ENCODE measurements at places on chromosomes 5 and 9.

DNA sequence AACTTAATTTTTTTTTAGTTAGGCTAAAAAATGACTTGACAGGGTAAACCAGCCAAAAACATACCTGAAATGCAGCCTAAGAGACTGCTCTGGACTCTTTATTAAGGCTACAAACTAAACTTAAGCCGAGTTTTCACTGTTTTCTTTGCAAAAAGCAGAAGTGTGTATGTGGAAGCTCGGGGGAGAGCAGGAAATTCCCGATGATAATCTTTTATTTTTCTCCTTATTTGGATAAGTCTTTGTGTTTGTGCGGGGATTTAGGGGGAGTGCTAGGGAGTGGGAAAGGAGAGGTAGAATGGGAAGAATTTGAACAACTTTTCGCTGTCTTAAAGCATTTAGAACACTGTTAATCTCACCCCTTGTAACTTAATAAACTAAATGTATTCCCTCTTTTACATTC, 30.7 kb upstream of the GPR21 start:
- DNase-seq: no peak

DNA sequence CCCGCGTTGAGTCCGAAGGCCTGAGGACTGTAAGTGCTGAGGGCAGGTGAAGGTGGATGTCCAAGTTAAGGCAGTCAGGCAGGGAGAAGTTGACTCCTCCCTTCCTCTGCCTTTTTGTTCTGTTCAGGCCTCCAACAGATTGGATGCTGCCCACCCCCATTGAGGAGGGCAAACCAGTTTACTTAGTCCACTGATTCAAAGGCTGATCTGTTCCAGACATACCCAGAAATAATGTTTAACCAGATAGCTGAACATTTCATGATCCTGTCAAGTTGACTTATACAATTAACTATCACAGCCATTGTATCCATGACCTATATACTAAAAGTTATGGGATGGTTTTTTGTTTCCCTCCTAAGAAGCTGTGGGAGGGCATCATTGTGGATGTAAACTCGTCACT, 8.3 kb upstream of the TEX48 start:
- no peak for DNase-seq

DNA sequence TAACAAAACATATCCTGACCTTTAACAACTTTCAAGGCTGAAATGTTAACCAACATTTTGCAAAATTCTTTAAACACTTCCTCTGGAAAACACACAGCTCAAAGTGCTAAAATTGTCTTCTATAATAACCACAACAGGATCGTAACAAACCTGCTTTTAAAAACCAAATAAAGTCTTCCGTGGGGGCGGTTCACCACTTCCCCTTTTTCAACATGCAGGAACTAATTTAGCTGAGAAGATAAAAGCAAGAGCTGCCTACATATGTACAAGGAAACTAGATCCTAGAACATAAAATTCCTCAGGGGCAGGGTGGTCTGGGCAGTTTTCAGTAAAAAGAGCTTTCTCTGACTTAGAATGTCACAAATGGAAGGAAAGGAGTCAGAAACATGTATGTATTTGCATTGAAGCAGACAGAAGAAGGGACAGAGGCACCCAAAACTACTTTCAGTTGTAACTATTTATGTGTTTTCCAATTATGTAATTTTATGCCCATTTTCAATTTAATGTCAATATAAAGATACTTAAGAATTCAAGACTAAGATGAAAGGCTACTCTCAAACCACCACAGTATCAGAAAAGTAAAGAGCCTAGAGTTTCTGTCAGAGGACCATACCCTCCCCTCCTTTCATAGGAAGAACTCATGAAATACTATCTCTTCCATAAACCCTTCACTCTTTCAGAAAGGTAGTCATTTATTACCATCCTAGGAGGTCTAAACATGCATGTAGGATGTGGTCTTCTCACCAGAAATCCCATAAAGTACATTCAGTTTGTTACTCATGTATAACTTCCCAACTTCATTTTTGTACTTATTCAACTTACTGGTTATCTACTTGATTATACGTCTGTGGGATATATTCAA, 185.9 kb upstream of the RASA1 start:
- no peak for DNase-seq

DNA sequence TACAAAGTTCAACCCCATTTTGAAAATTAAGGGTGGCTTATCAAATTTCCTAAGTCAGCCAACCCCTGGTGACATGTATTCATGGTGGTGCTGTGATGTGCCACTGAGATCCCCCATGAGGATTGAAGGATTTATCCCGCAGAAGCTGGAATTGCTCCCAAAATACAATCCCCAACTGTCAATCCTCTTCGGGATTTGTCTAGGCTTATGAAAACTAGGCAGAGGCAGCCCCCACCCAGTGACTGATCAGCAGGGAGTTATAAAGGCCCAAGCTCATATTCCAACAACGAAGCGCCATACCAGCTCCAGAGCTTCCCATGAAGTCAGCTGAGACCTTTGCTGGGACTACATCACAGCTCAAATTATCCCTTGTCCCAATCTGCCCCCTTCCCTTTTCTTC, 316.0 kb downstream of the ENC1 start:
- DNase-seq: no peak

DNA sequence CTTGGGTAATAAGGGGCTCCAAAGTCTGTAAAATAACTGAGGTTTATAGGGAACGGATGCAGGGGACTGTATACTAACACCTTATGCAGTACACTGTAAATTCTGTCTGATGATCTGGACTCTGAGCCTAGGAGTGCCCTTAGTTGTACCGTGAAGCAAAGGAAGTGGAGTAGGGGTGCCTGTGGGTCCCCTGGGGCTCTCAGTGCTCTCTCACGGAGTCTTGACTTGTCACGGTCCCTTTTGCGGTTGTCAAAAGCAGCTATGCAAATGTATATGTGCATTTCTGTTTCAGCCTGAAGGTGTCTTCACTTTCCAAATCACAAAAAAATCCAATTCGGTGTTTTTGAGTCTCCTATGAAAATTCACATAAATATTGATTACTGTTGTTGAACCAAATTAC, 17.8 kb downstream of the DMRT1 start:
- DNase-seq: no peak

GRCh38 chr9:106653213-106653612, 209.8 kb upstream of the ZNF462 start:
- DNase-seq: no peak

- peak; percentile 50 for DNase-seq
Measured at GRCh38 chr9:114339130-114339908, 9.7 kb downstream of the ORM2 start.

DNA sequence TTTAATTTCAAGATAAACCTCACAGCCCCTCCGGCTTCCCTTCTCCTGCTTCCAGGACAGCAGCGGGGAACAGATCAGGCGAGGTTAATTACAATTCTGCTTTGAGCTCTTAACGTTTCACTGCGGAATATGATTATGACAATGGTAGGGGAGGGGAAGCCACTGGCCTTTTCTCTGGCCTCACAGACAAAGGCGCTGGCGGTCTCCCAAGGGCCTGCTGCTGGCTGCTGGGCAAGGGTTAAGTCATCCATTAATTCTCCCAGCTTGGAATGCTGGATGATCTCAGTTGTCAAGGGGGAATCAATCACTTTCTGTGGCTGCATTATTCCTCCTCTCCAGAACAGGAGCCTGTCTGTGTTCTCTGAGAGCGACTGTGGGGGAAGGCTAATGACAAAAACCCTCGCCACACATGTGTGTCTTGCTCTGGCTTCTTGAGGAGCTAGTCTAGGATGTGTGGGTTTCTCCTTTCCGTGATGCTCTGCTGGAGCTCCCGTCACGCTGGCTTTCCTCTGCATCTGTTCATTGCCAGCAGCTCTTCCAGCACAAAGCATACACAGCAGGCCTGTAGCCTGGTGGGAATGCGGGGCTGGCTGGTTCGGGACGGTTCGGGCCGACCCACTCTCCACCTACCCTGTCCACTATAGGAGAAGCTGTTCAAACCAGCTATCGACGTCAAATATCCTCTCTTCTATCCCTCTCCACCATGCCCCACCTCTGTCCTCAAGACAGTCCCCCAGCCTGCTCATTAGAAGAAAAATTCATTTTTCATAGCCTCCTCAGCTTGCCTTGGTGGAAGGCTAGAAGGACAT, 82.8 kb downstream of the DCP2 start:
- DNase-seq: no peak

DNA sequence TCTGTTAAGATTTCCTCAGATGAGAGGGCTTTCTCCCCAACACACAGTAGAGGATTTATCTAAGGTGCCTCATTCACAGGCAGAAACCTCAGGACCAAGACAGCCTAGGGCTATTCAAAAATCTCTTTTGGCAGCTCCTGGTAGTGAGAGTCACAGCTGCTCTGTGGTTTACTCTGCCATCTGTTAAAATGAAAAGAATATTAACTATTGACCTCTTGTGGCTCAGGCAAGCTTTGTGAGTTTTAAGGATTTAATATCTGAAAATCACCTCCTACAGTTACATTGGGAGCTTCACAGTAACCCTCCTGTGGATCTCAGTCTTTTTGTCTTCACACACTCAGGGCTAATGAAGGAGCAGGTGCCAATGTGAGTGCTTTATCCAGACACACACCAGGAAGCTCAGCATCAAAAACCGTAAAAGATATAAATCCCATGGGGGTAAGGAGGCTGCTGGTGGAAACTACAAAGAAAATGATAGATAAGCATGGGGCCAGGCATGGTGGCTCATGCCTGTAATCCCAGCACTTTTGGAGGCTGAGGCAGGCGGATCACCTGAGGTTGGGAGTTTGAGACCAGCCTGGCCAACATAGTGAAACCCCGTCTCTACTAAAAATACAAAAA, 29.7 kb downstream of the PPP1R2B start:
- DNase-seq: no peak

DNA sequence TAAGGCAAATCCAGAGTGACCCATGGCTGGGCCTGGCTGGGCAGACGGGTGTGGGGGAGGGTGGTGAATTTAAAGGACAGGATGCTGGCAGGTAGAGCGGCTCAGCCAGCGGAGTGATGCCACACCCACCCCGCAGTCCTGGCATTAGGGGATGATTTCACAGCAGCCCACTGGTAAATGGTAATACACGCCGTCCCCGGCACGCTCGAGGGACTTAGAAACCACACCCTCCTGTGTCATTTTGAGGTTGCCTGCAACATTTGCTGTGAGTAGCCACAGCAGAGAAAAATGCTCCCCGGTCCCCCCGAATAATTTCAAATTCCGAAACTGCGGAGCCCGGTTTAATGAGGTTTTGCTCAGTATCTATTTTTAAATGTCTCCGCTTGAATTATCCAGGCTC, 71.3 kb upstream of the FCN2 start:
- DNase-seq: no peak

DNA sequence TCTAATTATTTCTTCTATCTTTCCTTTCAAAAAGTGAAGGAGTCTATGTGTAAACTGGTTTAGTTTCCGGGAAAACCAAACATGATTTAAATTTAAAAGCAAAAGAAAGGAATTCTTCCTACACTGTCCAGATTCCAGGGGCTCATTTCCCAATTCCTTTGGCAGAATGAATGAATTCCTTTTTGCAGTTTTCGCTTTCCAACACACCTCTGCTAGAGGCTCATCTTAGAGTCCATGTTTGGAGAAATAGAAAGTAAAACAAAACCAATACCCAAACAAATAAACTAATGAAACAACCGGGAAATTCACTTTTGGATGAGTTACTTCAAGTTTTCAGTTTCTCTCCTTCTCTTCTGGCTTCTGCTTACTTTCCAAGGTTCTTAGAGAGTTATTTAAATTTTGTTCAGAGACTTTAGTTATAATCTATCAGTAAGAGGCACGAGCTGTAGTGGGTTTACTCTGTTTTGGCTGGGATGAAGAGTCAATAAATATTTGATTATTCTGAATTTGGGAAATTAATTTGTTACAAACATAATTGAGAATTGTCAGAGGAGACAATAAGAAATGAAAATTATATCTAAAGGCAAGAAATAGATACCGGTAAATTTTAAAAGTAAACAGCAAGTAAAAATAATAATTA, 365.0 kb upstream of the CDH9 start:
- DNase-seq: no peak

DNA sequence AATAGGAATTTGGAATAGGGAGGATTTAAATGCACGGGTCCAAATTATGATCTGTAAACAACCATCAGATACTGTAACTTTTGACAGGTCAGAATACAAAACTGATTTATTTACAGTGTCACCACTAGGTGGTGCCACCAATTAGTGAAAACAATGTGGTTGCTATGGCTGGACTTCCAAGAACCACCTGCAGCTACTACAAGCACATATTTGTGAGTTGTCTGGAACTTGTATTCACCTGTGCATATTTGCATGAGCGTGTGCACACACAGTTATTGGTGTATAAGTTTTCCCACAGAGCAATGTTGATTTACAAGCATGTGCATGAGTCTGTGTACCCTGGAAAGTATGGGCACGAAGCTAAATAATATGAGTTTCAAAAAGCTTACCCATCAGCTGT, 3.0 kb upstream of the HRCT1 start:
- peak; percentile 21 for DNase-seq

- no peak for DNase-seq
Measured at GRCh38 chr5:37710965-37711364, 128.9 kb downstream of the GDNF start.

DNA sequence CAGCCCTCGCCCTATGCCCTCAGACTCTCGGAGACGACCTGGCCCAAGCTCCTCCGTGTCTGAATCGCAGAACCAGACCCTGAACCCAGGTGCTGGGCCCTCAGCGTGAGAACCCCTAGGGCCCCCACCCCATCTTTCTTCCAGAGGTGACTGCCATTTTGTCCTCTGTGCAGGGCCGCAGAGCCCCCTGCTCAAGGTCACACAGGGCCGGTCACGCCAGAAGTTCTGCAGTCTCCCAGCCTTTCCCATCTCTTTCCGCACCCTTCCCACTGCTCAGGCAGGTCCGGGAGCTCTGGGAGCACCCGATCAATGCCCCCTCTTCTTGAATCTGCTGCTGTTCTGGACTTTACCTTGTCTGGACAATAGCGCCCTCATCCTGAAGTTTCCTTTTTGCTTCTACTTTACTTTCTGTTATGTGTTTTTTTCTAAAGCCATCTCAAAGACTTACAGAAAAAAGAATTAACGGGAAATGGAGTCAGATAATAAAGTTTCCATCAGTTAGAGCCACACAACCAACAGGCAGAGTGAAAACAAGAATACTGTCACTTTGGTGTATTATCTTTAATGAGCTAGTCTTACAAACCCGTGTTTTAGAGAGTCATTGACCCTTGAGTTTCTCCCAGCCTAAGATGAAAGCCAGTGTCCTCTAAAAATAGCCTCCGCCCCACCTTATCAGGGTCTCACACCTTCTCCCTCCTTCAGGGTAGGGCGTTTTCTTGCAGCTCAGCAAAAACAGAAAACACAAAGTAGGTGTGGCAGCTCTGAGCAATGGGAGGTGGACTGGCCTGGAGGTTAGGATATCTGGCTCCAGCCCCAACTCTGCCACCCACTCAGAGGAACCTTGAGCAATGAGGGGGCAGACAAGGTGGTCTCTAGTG, 1.8 kb downstream of the TMOD1 start:
- no peak for DNase-seq

Data from activated CD4-positive, alpha-beta T cell treated with anti-CD3 and anti-CD28 coated beads, Interleukin-2, amount 50 U/mL, for 1 hour (primary cell).